ENCODE measurements at places on chromosomes 13 and 19.

DNA sequence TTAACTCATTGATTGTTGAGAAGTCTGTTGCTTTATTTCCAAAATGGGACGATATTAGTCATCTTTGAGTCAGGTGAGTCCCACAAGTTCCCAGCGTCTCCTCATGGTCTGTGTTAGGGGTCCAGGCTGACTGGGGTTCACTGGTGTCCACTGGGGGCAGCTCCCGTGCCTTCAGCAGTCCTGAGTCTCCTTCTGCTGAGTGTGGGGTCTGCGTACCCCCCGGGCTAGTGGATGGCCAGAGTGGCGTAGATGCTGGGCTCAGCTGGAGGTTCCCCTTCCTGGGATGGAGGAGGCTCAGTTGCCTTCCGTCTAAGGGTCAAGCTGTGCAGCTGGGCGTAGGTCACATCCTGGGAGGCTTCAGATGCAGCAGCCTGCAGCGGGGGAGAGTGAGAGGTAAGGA lies 5.9 kb downstream of the LILRB3 start:
- DNase-seq: no peak

DNA sequence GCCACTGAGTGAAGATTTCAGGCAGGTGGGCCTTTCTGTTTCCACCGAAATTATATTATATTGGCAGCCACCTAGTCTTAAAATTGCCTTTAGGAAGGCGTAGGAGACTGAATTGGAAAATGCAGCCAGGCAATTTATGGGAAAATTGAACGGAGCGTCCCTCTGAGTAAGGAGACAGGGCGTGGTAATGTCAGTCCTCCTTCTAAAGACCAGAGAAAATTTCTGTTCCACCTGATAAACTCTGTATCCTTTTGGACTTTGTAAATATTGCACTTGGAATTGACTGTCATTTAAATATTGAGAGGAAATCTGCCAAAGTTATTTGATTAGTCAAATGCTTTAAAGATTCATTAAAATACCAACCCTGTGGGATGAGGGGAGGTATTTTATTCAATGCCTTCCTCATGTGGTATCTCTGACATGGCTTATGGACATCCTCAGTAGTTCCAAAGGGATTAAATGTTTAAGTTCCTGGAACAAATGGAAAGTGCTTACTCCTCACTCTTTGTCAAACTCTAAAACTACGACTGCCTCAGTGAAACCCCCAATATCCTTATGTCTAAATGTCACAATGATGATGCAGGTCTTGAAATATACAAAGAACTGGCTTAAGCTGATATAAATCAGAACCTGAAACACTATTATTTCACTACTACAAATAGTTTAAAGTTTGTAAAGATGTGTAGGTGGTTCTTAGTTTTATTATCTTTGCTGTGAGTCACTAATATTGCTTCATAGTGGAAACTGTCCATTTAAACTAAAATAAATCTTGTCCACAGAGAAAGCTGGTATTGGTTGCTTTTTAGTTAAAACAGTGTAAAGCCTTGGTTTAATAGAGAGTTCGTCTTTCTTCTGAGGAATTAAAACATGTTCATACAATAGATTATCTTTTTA lies 203.2 kb downstream of the FGF14 start:
- DNase-seq: no peak

DNA sequence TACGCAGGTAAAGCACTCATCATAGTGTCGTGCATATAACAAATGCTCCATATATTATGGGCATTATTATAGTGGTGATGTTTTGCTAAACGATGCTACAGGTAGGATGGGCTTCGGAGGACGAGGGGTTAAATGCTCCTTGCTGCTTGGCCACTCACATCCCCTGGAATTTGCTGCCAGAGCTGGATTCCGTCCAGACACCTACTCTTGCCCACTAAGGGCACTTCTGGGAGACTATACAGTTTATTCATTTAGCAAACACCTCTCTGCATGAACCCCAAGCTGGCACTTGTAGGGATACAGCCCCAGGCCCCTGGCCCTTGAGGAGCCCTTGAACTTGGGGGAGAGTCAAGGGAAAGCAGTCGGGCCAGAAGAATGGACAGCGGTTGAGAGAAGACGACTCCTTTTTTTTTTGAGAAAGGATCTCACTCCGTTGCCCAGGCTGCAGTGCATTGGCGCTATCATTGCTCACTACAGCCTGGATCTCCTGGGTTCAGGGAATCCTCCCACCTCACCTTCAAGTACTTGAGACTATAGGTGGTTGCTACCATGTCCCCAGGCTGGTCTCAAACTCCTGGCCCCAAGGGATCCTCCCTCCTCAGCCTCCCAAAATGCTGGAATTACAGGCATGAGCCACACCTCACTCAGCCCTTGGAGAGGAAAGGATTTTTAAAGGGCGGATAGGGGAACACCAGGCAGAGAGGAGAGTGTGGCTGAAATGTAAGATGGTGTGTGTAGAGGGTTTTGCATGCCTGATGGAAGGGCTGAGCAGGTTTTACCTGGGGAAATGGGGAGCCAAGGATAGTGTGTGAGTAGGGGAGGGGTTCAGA lies 1.1 kb upstream of the MRPL34 start:
- DNase-seq: no peak

GRCh38 chr19:371501-372168 lies 27.0 kb upstream of the MIER2 start:
- DNase-seq: no peak

DNA sequence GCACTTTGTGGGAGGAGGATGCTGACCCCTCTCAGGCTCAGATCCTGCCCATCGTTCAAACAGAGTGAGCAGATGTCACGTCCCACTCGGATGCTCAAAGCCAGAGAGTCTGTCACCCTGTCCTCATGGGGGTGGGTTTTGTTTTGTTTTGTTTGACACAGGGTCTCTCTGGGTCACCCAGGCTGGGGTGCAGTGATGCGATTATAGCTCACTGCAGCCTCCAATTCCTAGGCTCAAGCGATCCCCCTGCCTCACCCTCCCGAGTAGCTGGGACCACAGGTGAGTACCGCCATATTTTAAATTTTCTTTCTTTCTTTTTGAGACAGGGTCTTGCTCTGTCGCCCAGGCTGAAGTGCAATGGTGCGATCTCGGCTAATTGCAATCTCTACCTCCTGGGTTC lies 4.0 kb downstream of the ADGRE2 start:
- DNase-seq: no peak

DNA sequence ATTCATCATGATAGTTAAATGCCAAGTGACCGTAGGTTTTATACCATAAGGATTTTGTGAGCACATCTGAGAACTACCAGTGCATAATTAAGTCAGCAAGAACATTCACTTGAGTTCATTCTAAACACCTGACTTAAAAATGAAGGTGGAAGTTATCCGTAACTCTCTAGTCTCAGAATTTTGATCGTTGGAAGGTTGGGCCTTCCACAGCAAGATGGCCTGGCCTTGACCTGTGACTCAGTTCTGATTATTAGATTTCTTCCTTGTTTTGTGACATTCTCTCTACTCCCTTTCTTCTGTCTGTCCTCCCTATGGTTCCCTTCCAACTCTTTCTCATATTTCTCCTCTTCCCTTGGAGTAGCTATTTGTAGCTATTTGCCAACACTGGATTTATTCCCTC lies 20.0 kb upstream of the WDFY2 start:
- no peak for DNase-seq

GRCh38 chr13:23500849-23501248 lies 67.3 kb upstream of the SACS start:
- DNase-seq: peak; percentile 95

DNA sequence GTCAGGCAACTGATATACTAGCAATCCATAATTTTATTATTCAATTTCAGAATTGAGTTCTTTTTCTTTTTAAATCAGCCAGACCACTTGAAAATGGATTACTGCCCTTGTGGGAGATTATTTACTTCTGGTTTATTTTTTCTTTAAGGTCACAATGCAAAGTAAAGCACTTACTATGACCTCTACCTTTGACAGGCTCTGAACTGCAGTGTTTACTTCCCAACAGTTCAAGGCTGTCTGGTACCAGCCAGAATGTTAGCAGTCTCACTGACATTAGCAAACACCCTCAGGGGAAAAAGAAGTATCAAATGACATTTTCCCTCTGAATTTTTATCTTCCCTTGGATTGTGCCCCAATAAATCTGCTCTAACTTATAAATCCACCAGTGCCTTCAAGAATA lies 57.5 kb downstream of the RAP2A start:
- no peak for DNase-seq

- no peak for DNase-seq
These were observed 1.5 kb downstream of the WIZ start for GRCh38 chr19:15448044-15448777.

- DNase-seq: no peak
These were observed 39.4 kb downstream of the UNC13A start for GRCh38 chr19:17648786-17649185.

DNA sequence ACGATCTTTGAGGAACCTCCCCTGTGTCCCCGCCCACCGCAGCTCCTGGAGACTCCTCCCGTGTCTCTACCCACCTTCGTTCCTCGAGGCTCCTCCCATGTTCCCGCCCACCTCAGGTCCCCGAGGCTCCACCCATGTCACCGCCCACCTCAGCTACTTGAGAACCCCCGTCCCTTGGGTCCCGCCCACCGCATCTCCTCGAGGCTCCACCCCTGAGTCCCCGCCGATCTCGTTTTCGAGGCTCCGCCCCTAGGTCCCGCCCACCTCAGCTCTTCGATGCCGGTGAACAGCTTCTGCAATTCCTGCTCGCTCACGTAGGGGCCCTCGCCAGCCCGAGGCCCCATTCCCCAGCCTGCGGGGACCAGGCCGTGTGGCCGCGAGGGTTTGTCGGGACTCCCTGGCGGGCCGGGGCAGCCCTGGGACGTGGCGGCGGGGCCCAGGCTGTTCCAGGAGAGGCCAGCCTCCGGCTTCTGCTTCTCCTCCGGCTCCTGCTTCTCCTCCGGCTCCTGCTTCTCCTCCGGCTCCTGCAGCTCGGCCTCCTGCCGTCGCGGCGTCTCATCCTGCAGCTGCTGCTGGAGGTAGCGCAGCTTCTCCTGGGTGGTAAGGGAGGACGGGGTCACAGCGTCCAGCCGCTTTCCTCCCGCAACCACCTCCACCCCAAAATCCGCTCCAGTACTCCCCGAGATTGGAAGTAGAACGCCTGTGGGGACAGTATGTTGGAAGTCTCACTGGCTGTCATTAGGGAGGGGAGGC lies 16.7 kb downstream of the TSKS start:
- DNase-seq: peak; percentile 37

- no peak for DNase-seq
These were observed at the start of gene PLVAP for GRCh38 chr19:17376935-17377600. Gene PLVAP, minus strand, starts transcription at chr19:17377342. Its CDS starts 54 bp downstream, at chr19:17377288.

DNA sequence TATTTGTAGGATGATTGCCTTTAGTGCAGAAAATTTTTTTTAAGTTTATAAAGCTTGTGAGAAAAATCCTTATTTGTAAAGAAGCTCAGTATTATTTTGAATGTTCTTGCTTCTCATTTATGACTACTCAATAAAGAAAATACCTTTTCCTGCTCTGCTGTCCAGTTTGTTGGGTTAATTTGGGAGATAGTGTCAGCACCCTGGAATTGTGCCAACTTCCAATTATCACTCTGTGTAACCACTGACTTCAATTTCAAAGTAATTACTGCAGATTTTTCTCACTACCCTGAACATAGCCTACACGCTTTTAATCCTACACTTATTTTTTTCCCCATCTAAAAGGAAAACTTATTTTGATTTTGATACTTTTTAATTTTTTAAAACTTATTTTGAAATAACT lies 93.1 kb downstream of the GGACT start:
- no peak for DNase-seq

DNA sequence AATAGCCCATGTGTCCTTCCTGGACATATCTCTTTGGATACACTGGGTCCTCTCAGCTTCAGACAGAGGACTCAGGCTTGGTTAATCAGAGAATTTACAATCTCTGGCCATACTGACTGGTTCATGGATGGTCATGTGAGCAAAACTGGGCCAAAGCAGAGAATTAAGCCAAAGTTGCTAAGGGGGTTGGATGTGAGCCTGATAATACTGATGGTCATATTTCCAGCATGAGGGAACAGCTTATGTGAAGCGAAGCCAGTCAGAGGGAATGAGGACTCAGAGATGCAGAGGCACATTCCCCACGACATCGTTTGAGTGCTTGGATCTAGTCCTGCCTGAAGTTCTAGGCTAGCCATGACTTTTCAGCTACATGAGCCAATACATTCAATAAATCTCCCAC lies 22.0 kb upstream of the LRRC4B start:
- no peak for DNase-seq

DNA sequence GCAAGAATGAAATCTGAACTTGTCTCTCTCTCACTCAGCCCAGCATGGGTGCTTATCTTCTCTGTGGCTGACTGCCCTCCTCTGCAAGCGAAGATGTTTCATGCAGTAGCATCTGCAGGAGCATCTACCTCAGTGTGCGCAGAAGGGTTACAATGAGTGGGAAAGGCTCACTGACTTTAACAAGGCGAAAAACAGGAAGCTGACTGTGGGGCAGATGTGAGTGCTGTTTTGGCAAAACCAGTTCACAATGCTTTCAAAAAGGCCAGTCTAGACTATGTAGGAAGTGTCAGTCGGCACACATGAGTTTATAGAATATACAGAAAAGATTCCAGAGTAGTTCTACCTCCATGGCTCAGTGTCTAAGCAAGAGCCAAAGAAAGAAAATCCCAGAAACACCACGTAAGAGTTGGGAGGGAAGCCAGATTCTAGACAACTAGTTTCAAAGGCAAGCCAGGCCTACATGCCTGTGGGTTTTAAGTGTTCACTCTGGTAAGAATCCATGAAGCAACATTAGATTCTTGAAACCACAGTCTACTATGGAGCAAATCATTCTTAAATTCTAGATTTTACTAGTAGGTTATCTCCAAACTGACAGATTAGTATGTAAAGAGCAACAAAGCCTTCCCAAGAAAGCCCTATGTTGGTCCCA lies 124.5 kb downstream of the ABCC4 start:
- no peak for DNase-seq

DNA sequence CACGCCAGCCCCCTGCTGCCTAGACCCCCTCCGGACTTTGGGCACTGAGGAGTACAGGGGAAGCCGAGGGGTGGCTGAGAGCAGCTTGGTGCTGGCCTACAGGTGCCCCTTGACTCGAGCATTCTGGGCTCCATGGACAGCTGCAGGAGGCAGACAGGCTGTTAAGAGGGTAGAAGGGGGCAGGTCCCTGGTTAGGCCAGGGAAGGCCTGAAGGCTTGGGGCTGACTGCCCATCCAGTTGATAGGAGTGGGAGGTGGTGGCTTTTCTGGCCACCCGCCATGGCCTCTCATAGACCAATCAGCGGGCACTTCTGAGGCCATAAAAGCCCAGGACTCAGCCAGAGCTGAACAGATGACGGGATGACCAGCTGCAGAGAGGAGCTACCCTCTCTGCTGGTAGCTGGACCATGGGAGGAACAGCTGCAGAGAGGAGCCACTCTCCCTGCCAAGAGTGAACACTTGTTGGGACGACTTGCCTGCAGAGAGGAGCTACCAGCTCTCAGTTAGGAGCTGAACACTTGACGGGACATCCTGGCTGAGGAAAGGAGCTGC lies 10.7 kb upstream of the SUPT20H start:
- DNase-seq: no peak
